PC-9 (cell line): ENCODE measurements at places on chromosomes 1 and 21. TPM values are rescaled to one million over a fixed set of nuclear protein-coding genes. Genes with fewer than 3 reads are reported as not detected.

DNA sequence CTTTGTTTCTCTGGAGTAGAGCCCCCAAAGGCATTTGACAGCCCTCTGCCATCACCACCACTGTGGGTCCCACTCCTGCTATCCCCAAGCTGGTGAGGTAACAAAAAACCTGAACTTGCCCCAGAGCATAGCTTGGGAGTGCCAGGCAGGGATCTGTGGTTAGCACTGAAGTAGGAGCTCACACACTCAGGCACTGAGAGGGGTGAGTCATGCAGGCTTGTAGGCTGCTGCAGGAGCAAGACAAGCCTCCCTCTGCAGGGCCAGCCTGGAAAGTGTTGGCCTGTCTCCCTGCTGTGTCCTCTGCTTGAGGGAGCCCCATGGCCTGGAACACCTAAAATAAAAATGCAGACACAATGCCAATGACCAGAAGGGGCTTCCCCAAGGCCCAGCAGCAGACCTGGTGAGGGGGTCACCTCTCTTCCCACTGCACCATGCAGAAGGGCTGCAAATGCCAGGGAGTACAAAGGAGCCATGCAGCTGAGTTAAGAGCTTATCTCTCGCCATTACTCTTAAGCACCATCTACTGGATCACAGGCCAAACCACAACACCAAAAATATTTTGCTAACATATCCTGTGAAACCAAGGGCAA lies 108.9 kb upstream of the POGK start:
- H3K27ac ChIP-seq = no peak overlapping the region
- no peak overlapping the region for H3K4me3 ChIP-seq
- no peaks in the 10 kb centered on the region for H3K36me3 ChIP-seq
- peaks cover 3% of the 10 kb centered on the region; the same call in 1 of the 2 replicates for H3K27me3 ChIP-seq
- H3K4me1 ChIP-seq = no peaks in the 10 kb centered on the region

- no peaks in the 10 kb centered on the region for H3K36me3 ChIP-seq
- peaks cover 30% of the 10 kb centered on the region for H3K4me1 ChIP-seq
- H3K27me3 ChIP-seq = no peaks in the 10 kb centered on the region
- no peak for DNase-seq
- H3K4me3 ChIP-seq = no peak overlapping the region
Observed at GRCh38 chr1:211732293-211732980, 57.0 kb upstream of the NEK2 start.

DNA sequence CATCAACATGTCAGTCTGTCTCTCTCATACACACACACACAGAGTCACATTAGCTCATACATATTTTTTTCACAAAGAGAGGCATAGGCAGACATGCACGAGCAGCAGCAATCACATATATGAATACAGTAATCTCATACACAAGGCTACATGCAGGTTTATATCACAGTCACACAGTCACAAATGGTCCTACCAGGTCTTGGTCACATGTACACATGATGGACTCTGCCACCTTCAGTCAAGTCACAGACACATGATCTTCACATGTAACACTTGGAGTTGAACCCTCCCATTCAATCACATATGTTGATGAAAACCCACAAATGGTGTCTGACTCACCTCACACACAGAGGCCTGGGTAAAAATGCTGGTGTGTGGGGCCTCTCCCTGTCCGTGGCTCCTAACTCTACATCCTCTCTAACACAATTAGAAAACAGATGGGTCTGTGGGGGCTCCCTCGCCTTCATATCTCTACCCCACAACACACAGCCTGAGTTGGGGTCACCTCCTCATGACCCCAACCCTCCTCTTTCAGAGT lies 27.9 kb downstream of the RIMS3 start:
- H3K27ac ChIP-seq = no peak overlapping the region
- no peak overlapping the region for H3K4me3 ChIP-seq
- no peaks in the 10 kb centered on the region for H3K36me3 ChIP-seq

DNA sequence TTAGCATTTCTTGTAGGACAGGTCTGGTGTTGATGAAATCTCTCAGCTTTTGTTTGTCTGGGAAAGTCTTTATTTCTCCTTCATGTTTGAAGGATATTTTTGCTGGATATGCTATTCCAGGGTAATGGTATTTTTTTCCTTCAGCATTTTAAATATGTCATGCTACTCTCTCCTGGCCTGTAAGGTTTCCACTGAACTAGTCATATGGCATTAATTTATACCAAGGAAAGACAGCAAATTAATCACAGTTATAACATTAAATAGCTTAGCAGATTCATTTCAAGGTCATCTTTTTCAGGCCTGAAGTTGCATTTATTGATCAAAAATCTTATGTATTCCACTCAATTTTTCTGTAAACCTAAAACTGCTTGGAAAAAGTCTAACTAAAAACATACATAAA lies 54.9 kb downstream of the AK5 start:
- no peak for DNase-seq
- H3K27me3 ChIP-seq = no peaks in the 10 kb centered on the region
- H3K27ac ChIP-seq = no peak overlapping the region
- no peak overlapping the region for H3K4me3 ChIP-seq
- H3K36me3 ChIP-seq = no peaks in the 10 kb centered on the region
- no peaks in the 10 kb centered on the region for H3K4me1 ChIP-seq

DNA sequence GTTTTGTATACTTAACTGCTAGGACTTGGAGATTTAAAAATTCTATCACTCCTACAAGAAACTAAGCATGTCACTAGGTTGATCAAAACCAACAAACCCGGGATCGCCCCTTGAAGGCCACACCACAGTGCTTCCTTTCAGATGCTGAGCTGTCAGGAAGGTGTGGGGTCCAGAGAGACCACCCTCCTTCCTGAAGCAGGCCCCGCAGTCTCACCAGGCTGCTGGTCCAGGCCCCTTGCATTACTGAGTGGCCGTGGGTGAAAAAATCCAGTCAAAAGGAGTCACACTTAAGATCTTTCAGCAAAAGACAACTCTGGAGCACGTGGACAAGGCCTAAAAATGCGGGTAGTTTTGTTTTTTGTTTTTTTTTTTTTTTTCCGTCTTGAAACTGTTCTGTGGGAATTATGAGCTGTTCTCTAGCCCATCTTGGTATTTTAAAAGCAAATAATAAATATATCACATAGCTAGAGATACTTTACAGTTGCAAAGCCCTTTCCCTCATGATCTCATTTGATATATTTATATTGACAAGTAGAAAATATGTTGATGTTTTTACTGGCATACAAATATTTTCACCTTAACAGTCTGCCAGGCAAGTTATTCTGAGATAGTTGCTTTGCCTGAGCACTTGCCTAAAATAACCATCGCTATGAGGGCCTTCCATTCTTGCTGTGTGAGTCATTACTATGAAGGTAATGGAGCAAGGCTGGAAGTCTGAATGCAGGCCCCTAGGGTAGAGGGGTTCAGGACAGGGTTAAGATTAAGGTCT lies 73.1 kb upstream of the EDEM3 start:
- peaks cover 23% of the 10 kb centered on the region for H3K4me1 ChIP-seq
- H3K27ac ChIP-seq = peak overlapping the region; percentile 72
- H3K36me3 ChIP-seq = no peaks in the 10 kb centered on the region
- H3K4me3 ChIP-seq = no peak overlapping the region
- peak; percentile 87 for DNase-seq

DNA sequence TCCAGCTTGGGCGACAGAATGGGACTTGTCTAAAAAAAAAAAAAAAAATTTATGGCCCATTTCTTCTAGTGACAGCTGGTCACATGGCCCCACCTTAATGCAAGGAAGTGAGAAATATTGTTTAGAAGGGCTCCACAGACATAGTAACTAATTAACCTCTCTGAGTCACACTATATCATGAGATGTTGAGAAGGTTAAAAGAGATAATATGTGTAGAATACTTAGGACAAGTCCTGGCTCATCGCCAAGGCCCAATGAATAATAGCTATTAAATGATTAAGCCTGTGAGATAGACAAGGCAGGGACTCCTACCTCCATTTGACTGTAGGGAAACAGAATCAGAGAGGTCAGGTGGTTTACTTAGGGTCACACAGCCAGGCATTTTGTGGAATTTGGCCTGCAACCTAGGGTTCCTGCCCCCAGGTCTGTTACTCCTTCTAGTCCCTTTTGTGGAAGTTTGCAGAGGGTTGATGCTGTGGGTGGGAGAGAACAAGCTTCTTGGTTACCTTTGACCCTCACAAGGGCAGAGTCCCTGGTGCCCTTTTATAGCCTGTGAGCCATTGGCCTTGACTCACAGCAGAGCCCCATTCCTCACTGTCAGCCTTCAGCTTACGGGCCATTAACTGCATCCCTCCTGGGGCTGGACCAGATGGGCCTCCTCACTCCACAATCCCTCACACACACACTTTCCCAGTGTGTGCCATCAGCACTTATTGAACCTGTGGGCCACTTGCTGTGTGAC lies 48.5 kb downstream of the OPRD1 start:
- H3K36me3 ChIP-seq = no peaks in the 10 kb centered on the region
- H3K4me1 ChIP-seq = no peaks in the 10 kb centered on the region
- H3K4me3 ChIP-seq = no peak overlapping the region

DNA sequence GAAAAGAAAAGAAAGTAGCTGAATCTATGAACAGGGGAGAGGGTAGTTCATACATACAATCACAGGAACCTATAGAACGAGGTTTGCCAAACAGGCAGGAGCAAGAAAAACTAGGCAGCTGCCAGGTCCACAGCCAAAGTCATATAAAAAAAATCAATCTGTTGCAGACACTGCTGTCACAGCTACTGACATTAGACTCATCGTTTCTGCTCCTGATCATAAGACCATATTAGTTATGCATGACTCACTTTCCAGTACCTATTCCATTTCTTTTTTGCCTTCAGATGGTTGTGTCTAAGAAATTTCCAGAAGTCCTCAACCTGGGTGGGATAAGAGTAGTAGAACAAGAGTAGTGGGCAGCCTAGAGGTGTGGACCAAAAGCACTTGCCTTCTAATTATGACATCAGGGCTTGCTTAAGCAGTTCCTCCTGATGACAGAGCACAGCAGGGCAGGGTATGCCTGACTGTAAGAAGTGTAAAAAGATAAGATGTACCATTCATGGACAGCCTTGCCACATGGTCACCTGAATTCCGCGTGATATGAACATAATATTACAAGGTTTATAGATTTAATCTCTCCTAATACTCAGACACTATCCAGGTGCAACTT lies 323.2 kb upstream of the SGIP1 start:
- H3K4me3 ChIP-seq = no peak overlapping the region
- no peaks in the 10 kb centered on the region for H3K36me3 ChIP-seq
- DNase-seq = no peak
- H3K27me3 ChIP-seq = no peaks in the 10 kb centered on the region
- no peak overlapping the region for H3K27ac ChIP-seq

- H3K27ac ChIP-seq = no peak overlapping the region
- peaks cover 61% of the 10 kb centered on the region for H3K27me3 ChIP-seq
Observed at GRCh38 chr21:33030633-33031032, 4.9 kb downstream of the OLIG2 start.

GRCh38 chr1:26556111-26556510 lies 26.6 kb downstream of the RPS6KA1 start:
- H3K4me3 ChIP-seq = no peak overlapping the region
- H3K4me1 ChIP-seq = no peaks in the 10 kb centered on the region
- no peaks in the 10 kb centered on the region for H3K36me3 ChIP-seq
- no peaks in the 10 kb centered on the region for H3K27me3 ChIP-seq
- no peak for DNase-seq
- no peak overlapping the region for H3K27ac ChIP-seq

DNA sequence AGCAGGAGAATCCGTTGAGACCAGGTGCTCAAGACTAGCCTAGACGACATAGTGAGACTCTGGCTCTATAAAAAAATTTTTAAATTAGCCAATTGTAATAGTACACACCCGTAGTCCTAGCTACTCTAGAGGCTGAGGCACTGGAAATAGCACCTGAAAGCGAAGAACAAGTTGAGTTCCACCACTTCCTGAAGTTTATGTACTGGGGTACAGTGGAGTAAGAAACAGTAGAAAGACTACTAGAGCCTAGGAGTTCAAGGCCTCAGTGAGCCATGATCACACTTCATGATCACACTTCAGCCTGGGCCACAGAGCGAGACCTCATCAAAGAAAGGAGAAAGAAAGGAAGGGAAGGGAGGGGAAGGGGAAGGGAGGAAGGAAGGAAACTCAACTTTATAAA lies 19.8 kb downstream of the RSBN1 start:
- no peak overlapping the region for H3K4me3 ChIP-seq
- no peak for DNase-seq
- peaks cover 21% of the 10 kb centered on the region for H3K36me3 ChIP-seq
- no peaks in the 10 kb centered on the region for H3K27me3 ChIP-seq
- H3K27ac ChIP-seq = no peak overlapping the region

DNA sequence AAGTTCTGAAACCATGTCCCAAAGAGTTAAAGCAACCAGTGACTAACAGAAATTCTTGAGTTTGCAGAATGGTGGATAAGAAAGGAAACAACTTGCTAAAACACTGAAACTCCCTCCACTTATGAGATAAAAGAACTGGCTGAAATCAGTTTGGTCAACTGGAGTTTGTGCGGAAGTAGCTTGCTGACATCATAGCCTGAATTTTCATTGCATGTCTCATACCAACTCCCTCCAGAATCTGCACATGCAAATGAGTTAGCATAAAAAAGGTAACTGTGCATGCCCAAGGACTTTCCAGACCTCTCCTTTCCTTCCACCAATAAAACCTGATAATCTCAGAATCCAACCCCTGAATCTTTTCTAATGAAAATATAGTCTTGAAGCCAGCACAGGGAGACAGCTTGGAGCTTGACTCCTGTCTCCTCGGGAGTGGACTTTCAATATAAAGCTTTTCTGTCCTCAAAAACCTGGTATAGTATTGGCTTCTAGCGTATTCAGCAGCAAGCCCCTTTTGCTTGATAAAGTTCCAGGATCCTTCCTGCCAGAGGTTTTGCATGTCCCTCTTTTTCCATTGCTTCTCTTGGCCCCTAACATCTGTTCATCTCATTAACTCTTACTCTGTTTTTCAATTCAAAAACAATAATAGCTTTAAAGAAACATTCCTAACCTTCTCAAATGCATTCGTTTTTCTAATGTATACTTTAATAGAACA lies 785.8 kb upstream of the ADGRL4 start:
- H3K27ac ChIP-seq = no peak overlapping the region
- H3K36me3 ChIP-seq = no peaks in the 10 kb centered on the region
- DNase-seq = no peak
- H3K27me3 ChIP-seq = no peaks in the 10 kb centered on the region
- H3K4me1 ChIP-seq = no peaks in the 10 kb centered on the region
- H3K4me3 ChIP-seq = no peak overlapping the region

GRCh38 chr1:94130851-94131595 lies 10.1 kb upstream of the ABCA4 start:
- peak overlapping the region; percentile 29; the same call in 1 of the 2 replicates for H3K27ac ChIP-seq
- no peaks in the 10 kb centered on the region for H3K27me3 ChIP-seq
- peaks cover 9% of the 10 kb centered on the region for H3K4me1 ChIP-seq
- DNase-seq = peak; percentile 61
- no peaks in the 10 kb centered on the region for H3K36me3 ChIP-seq

NKAIN1 gene
- 0.96 TPM in 1 of 2 replicates, not detected in the other for total RNA-seq

LCE1A gene
- not detected in 2 replicates for total RNA-seq

BCAN gene
- total RNA-seq = not detected in 2 replicates

GJA8 gene
- total RNA-seq = not detected in 2 replicates
